ENCODE measurements at places on chromosomes 1 and 21.

DNA sequence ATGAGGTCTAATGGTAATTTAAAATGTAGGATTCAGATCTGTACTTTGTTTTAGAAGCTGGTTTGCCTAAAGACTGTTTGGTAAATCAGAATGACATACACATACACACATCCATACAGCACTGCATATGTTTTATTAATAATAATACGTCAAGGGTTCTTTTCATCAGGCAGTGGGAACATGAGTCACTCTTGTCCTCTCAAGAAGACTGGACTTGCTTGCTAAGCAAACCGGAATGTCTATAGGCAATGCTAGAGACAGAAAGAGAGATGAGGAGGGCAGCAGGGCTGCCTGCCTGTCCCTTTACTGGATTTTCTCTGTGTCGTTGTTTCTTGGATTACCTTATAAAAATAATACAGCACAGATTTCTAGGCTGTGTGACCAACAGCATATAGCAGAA lies 119.1 kb upstream of the GALNT2 start:
- no peak for DNase-seq

- no peak for DNase-seq
These were observed 10.5 kb downstream of the C1orf115 start for GRCh38 chr1:220700556-220701179.

GRCh38 chr1:205020466-205020865 lies 22.5 kb upstream of the CNTN2 start:
- DNase-seq = no peak

- peak; percentile 8 for DNase-seq
These were observed 115.5 kb downstream of the LRRC53 start for GRCh38 chr1:74396933-74397332.

- peak; percentile 12 for DNase-seq
These were observed 64.4 kb upstream of the TLR5 start for GRCh38 chr1:223207293-223208066.

DNA sequence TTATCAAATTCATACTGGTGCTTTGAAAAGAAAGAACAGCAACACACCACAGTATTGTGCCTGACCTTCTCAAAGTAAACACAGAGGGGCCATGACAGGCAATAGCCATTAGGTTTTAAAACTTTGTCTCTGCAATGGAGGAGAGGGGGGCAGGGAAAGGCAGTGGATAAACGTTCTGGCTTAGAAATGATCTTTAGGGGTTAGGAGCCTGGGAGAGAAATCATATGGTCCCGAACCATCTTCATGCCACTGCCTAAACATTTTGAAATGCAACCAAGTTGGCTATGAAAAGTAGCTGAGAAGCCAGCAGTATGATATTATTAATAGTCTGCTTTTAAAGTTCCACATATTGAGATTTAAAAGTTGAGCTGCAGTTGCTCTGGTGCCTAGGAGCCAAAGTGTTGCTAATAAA lies 39.8 kb downstream of the PLPP3 start:
- no peak for DNase-seq

- DNase-seq = no peak
These were observed 510.3 kb downstream of the SMYD3 start for GRCh38 chr1:245996811-245997210.

GRCh38 chr1:75618382-75618781 lies 7.5 kb upstream of the SLC44A5 start:
- DNase-seq = no peak

DNA sequence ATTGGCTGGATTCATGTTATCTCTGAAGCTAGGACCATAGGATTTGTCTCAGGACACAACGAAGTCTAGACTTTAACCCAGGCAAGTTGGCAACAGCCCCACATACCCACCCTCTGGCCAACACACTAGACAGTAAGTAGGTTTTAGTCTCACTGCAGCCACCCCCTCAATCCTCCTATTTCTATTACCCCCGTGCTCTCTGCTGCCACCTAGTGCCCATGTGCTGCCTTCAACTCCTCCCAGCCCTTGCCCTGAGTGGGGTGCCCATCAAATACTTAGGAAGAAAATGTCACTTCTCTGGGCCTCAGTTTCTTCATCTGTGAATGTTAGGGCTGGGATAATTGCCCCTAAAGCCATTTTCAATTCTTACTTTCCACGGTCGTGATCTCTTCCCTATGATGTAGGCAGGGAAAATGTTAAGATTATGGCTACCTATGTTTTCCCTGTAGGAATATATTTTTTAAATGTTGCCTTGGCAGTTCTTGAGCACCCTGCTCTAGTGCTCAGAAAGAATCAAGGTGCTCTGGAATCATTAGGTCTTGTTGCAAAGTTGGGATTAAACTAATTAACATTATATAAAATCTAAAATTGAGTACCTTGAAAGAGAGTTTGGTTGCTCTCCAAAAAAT lies 213.0 kb downstream of the LMX1A start:
- DNase-seq = no peak

GRCh38 chr1:10271869-10272268 lies 61.5 kb downstream of the KIF1B start:
- DNase-seq = no peak

DNA sequence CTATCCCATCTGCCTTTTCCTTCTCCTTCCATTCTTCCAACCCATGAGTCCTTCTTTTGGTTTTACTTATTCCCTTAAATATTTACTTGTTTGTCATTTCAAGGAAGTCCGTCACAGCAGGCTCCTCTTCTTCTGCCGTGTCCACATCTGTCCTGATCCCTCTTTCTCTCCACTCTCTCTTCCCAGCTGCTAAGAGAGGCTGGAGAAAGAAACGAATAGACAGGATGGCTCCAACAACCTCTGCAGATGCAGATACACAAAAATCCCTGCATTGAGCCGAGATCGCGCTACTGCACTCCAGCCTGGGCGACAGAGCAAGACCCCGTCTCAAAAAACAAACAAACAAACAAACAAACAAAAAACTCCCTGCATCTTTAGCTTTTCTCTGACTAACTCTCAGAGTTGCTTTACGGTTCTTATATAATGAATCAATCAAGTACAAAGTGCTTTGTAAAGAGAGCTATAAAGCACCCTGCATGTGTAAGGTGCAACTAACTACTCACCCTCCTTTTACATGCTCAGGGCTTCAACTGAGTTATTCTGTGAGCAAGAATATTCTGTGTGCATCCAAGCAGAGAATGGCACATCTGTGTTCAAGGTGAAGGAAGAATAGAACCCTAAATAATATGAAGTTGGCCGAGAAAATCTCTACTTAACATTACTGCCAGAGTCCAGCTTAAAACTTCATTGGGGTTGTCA lies 3.8 kb upstream of the SAMD13 start:
- DNase-seq = no peak

Measured in fibroblast of villous mesenchyme (primary cell).